ENCODE measurements at places on chromosomes 7 and 10.
A peak's percentile ranks its signal among the peaks of the same experiment; 100 is the strongest.

DNA sequence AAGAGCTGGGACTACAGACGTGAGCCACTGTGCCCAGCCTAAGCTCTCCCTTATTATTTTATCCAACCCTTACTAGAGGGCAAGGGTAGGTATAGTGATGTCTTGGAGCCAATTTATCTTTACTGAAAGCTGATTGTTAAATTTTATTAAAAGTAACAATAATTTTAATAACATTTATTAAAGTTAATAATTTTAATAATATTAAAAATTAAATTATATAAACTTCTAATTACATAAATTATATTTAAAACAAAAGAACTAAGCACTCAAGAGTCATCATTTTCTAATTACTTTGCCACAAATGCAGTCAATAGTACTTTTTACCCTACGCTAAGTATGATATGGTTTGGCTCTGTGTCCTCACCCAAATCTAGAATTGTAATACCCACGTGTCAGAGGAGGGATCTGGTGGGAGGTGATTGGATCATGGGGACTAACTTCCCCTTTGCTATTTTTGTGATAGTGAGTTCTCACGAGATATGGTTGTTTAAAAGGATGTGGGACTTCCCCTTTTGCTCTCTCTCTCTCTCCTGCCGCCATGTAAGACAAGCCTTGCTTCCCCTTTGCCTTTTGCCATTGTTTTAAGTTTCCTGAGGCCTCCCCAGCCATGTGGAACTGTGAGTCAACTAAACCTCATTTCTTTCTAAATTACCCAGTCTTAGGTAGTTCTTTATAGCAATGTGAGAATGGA is 58.4 kb upstream of the ETV1 start:
- DNase-seq = peak; percentile 72

DNA sequence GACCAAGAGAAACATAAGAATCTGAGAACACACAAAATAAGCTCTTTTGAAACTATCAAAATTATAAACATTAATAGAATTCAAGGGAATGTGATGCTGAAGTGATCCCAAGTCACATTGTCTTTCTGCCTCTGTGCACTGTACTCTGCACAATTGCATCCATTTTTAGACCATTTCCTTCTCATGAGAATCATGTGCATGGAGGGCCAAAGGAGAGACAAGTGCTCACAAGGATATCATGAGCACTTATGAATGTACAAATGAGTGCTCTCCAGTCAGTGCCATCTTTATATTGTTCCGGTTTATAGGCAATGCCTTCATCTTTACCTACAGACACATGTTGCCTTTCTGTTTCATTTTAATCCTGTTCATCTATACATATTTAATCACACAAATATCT is 36.9 kb downstream of the MET start:
- no peak for DNase-seq

GRCh38 chr10:107585630-107586029 is 421.1 kb upstream of the SORCS1 start:
- no peak for DNase-seq

DNA sequence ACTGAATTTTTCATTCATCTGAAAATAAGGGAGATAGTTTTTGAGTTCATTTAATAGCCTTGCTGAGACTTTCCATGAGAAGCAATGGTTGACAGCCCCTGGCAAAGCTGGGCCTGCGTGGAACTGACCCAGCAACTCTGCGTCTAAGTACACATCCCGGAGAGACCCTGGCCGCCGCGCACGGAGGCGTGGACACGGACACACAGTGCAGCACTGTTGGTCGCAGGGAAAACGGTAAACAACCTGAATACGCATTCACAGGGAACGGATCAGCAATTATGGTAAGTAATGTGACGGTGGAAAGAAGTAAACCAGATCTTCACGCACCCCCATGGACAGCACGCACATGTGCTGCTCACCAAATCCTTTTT is 28.2 kb downstream of the GNA12 start:
- DNase-seq = no peak

- DNase-seq = no peak
Measured at GRCh38 chr7:67512481-67512880, 515.8 kb downstream of the TYW1 start.

DNA sequence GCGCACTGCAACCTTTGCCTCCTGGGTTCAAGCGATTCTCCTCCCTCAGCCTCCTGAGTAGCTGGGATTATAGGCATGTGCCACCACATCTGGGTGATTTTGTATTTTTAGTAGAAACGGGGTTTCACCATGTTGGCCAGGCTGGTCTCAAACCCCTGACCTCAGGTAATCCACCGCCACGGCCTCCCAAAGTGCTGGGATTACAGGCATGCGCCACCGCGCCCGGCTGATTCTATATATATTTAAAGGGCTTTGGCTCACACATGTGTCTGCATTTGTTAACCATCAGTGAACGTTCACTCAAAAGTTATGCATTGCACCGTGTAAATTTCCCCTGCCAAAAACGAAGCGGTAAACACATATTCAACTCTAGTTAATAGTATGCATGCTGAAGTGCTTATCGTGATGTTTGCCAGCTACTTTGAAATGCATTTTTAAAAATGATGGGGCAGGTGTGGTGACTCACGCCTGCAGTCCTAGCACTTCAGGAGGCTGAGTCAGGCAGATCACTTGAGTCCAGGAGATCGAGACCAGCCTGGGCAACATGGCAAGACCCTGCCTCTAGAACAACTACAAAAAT is 17.7 kb upstream of the WIPI2 start:
- no peak for DNase-seq
